ENCODE measurements at places on chromosomes 11 and 22.

- no peak for DNase-seq
These were observed 117.6 kb upstream of the THY1 start for GRCh38 chr11:119540370-119541125.

- DNase-seq, result no peak
These were observed 239.6 kb downstream of the LARGE1 start for GRCh38 chr22:33680632-33681031.

DNA sequence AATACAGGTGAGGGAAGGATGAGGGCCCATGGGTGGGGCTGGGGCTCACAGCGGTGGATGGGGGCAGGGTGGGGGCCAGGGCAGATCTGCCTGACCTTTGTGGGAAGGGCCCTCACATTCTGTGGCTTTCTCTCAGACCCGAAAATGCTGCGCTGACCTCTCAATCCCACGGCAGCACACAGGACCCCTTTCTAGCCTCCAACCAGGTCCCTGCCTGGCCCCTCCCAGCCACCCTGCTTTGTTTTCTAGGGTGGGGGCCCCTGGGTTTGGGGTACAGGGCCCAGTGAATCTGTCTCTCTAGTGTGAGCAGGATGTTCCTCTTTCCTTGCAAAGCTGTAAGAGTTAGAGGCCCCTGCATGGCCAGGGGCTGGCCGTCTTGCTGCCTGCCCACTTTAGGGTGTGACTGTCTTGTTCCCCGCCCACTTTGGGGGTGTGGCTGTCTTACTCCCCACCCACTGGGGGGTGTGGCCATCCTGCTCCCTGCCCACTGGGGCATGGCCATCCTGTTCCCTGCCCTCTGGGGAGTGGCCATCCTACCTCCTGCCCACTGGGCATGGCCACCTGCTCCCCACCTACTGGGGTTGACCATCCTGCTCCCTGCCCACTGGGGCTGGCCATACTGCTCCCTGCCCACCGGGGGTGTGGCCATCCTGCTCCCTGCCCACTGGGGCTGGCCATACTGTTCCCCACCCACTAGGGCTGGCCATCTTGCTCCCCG is 11.5 kb downstream of the PARVG start:
- DNase-seq, result no peak

DNA sequence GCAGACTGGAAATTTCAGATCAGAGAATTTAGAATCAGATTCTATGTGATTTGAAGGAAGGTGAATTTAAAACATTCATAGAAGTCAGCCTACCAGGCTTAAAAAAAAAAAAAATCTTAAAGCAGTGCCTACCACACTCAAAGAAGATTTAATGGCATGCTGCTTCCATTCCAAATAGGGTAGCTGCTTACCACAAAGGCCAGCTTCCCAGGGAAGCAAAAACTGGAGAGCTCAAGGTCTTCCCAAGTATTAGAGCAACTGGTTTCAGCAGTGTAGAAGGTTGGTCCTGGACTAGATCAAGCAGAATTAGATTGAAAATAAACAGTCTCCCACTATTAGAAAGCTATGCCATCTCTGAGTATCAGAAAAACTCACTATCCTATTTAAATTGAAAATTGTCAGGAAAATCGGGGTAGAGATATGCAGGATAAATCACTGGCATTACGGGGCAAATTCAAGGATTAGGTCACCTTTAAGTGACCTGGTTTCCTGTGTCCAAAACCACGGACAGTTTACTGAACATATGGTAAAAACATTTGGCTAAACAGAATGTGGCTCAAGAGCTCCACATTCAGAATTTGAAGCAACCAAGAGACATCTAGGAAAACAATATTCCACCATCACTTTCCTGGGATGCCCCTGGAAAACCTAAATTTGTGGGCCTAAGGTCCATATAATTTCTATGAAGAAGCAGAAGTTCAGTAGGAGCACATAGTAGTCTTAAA is 1.3 kb downstream of the C11orf42 start:
- DNase-seq, result no peak

- DNase-seq, result no peak
These were observed 25.5 kb downstream of the CTTN start for GRCh38 chr11:70423523-70424505.

- no peak for DNase-seq
These were observed 31.2 kb downstream of the APOL1 start for GRCh38 chr22:36284171-36284571.

DNA sequence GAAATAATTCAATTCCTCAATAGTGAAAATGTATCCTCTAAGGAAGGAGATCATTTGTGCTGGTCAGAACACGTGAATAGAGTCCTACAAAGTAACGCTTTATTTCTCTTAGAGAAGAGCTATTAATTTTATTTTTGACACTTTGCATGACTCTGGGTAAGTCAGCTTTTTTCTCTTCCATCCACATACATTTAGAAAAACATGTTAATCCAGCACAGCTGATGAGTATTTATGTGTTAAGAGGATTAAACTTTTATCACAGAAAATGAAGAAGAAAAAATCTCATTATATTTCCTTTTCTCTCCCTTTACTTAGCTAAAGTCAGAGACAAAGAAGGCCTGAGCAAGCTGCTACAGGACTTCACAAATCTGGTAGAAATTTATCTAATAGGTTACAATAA is 649.5 kb upstream of the CCDC179 start:
- DNase-seq, result no peak

Measured in NCI-H1048 (cell line).